Stimulated activated CD4-positive, alpha-beta T cell treated with anti-CD3 and anti-CD28 coated beads, Interleukin-2, amount 100 ng/mL, for 48 hours (primary cell): ENCODE measurements at places on chromosomes 7 and 10.

DNA sequence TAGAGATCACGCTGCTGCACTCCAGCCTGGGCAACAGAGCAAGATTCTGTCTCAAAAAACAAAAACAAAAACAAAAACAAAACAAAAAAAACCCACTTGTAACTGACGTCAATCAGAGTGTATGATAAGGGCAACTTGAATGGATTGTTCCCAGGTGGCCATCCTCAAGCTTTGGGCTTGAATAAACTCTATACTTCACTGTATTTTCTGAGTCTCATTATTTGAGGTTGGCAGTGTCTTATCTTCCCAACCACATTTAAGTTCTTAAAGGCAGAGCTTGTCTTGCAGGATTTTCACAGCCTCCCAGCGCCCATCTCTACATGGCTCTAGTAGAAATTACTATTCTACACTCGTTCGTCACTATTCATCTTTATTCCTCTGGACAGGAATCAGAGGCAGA is 5.1 kb upstream of the OAT start:
- no peak for DNase-seq

DNA sequence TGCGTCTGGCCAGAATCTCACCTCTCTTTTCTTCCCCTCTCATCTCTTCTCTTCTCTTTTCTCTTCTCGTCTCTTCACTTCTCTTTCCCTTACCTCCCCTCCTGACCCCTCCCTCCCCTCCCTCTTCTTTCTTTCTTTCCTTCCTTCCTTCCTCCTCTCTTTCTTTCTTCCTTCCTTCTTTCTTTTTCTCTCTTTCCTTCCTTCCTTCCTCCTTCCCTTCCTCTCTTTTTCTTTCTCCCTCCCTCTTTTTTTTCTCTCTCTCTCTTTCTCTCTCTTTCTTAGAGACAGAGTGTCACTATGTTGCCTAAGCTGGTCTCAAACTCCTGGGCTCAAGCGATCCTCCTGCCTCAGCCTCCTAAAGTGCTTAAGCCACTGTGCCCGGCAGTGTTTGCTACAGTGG is 4.6 kb upstream of the GTF2IRD1 start:
- no peak for DNase-seq

GRCh38 chr10:9709849-9710248 is 1307.8 kb upstream of the CELF2 start:
- DNase-seq: no peak

GRCh38 chr10:119451300-119451896 is 91.1 kb downstream of the RGS10 start:
- DNase-seq: no peak

GRCh38 chr7:101629171-101629570 is at the start of gene MYL10:
MYL10 (minus strand) TSS chr7:101629296; CDS start chr7:101629118, 178 bp downstream.
- DNase-seq: no peak

- DNase-seq: no peak
Measured at GRCh38 chr7:127862525-127862924, 168.7 kb downstream of the LRRC4 start.

- no peak for DNase-seq
Measured at GRCh38 chr10:75418293-75418692, 13.1 kb upstream of the LRMDA start.

DNA sequence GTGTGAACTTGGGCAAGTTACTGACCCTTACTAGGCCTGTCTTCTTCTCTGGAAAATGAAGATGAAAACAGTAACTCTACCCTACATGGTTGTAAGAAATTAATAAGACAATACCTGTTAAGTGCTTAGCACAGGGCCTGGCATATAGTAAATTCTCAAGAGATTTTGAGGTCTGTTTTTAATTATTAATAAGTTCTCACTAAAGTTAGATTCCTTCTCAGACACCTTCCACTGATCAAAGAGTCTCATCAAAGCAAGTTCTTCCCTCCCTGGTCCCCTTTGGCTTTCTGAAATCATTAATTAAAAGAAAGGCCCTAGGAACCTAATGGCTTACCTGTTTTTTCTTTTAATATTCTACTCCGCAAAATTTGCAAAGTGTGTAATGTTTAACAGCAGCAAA is 4.6 kb downstream of the TMEM140 start:
- DNase-seq: no peak

- DNase-seq: peak; percentile 57
Measured at GRCh38 chr10:43409385-43410109, 561 bp upstream of the HNRNPF start.

DNA sequence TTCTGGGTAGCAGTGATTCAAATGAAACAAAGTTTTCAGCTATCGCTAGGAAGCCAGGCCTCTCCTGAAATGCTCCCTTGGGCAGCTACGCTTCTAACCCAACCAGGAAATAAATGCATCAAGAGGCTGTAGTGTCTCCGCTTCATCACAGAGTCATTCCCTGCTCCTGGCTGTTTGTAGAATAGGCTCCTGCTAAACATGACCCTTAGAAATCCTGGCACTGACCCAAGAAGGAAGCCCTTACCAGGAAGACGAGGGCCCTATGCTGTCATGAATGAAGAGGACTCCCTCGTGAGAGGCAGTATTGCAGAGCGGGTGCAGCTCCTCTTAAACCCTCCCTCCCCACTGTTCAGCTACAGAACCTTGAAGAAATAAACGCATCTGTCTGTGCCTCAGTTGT is 48.3 kb downstream of the NOD1 start:
- no peak for DNase-seq

GRCh38 chr10:79133416-79133815 is 64.7 kb downstream of the ZMIZ1 start:
- no peak for DNase-seq

- DNase-seq: no peak
Measured at GRCh38 chr10:20090831-20091230, 274.6 kb downstream of the PLXDC2 start.

DNA sequence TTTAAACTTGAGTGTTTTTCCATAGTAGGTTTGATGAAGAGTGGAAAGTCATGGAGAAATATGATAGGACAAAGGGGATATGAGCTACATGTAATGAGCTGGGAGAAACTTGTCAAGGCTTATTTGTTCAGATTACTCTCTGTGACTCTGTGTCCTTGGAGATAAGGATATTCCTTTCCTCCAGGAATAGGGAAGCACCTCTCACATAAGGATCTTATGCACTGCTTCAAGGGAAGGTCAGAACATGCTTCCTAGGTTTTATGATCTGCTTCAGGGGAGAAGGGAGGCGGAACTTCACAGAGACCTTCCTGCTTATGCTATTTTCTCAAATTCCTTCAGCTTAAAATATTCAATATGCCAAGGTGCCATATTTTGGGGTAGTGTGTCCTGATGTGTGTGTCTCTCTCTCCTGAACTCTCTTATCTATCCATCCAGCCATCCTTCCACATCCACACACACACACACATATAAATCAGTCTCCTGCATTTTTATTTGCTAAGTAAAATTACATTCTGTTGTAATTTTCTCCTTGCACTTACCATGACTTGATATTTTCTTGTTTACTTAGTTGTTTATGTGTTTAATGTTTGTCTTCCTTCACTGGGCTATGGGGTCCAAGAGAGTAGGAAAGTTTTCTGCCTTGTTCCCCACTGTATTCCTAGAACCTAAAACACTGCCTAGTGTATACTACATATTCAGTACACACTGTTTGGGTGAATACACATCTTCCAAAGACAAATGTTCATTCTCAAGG is 26.4 kb downstream of the ARL4A start:
- no peak for DNase-seq

GRCh38 chr10:82149674-82150073 is 274.7 kb downstream of the NRG3 start:
- DNase-seq: no peak

GRCh38 chr10:74925708-74926107 is 99.3 kb downstream of the KAT6B start:
- DNase-seq: no peak

GRCh38 chr10:62903828-62904227 is 87.7 kb upstream of the EGR2 start:
- no peak for DNase-seq

GRCh38 chr7:144011458-144012230 is 11.5 kb downstream of the OR6B1 start:
- no peak for DNase-seq

DNA sequence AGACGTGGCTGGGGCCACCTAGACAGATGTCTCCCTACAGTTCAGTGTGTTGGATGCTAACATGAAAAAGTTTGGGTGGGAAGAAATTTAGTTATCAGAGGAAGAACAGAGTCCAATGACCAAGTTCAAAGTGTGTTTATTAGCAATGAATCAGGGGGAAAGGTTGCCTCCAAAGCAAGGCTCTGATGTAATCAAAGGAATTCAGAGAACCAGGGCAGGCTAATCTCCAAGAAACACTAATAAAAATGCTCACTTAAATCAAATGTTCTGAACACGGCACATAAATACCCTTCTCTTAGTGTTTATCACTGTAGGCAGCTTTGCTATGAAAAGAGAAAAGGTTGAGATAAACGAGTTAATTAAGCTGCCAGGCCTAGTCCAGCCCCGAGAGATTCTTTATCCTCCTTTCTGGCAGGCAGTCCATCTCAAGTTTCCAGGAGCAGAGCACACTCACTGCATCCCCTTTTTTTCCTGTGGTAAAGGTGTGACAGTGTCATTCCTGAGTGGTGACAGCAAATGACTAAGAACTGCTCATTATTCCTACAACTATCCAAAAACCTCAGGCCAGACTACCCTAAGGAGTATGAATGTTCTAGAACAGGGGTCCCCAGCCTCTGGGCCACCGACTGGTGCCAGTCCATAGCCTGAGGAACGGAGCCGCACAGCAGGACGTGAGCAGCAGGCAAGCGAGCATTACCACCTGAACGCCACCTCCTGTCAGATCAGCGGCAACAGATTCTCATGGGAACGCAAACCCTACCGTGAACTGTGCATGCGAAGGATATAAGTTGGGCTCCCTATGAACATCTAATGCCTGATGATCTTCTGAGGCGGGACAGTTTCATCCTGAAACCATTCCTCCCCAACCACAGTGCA is 66.9 kb upstream of the FHIP2A start:
- DNase-seq: no peak

- no peak for DNase-seq
Measured at GRCh38 chr7:1033546-1034145, 10.7 kb upstream of the GPR146 start.

DNA sequence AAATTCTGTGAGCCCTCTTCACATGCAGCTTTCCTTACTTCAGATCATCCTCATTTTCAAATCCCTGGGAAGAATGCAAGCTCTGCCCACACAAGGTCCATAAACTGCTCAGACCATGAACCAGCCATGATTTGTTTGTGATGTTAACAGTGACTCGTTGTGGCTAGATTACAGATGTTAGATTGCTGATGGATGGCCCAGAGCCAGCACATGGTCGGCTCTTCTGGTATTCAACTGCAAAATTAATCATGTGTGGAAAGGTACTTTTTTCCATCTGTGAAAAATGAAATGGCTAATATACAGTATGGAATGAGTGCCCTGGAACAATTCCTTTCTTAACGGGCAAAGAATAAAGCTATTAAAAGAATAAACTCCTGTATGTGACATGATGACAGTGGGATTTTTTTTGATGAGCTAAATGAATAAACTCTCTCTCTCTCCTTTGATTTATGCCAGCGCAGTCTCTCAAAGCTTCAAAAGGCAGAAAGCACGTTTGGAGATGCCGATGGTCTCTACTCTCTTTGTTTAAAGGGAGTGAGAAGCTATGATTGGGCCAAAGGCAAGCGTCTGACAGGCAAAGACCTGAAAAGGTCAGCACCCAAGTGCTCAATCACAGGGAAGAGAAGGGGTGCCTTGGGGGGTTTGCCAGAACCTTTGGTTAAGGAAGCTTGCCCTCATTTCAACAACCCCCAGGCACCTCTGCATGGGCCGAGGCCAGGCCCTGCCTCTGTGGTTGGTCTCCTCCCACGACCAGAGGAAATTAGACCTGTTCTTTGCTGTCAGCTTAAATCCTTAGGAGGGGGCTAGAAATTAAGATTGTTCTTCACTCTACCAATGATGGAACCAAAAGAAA is 444.0 kb upstream of the NFE2L3 start:
- no peak for DNase-seq

GRCh38 chr10:95503001-95503400 is 58.2 kb downstream of the SORBS1 start:
- DNase-seq: no peak

GRCh38 chr10:78746155-78746763 is 322.5 kb upstream of the ZMIZ1 start:
- DNase-seq: no peak
